ENCODE measurements at places on chromosomes 2 and 18.

- no peak for DNase-seq
These were observed 100.4 kb downstream of the SNTG2 start for GRCh38 chr2:1051075-1051474.

GRCh38 chr2:134206031-134206430, 47.8 kb upstream of the MGAT5 start:
- no peak for DNase-seq

DNA sequence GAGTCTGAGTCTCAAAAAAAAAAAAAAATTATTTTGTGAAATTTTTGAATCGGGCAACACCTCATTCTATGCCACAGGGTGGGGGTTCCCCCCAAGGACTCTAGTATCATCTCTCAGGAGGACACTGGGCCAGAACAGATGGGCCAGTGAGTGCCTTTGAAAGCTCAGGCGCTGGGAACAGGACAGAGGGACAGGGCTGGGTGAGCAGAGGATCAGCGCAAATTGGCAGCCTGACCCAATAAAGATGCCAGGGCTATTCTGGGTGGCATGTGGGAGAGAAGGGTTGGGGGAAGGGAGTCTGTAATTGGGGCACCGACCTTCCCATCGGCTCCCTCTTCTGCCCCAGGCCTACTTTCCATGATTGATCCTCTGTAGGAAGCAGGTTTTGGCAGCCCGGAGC, 44.0 kb downstream of the KIF3C start:
- DNase-seq: no peak

DNA sequence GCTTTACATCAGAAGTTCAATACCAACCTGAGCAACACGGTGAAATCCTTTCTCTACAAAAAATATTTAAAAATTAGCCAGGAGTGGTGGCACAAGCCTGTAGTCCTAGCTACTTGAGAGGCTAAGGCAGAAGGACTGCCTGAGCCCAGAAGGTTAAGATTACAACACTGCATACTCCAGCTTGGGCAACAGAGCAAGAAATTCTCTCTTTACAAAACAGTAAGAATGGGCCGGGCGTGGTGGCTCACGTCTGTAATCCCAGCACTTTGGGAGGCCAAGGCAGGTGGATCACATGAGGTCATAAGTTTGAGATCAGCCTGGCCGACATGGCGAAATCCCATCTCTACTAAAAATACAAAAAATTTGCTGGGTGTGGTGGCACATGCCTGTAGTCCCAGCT, 113.2 kb downstream of the USP34 start:
- DNase-seq: no peak

All from effector CD8-positive, alpha-beta T cell (primary cell).